ENCODE measurements at places on chromosomes 3 and 15. TPM values are rescaled to one million over a fixed set of nuclear protein-coding genes. Genes with fewer than 3 reads are reported as not detected.
A peak's percentile ranks its signal among the peaks of the same experiment; 100 is the strongest.

CCR1 gene
- 1.8 TPM for total RNA-seq

ISL2 gene
- 0.35 TPM for total RNA-seq

MITF gene
- total RNA-seq, result not detected

GRCh38 chr3:112770032-112770626, 76.5 kb downstream of the CD200R1L start:
- peak; percentile 73 for ATAC-seq

DNA sequence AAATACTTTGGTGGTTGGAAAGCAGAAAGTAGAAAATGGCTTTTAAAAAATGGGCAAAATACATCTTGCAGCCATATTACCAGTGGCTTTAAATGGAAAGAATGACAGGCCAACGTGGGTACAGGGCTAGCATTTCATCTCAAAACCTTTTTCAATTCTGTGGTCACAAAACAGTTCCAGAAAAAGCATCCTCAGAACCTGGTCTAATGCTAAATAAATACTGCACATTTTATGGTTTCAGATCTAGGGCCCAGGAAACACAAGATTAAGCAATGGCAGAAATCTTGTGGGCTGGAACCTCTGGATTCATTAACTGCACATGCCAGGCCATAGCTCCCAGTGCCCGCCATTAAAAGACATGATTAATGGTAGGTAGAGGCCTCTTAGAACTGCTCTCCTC, 470.2 kb upstream of the RASGRP1 start:
- no peak for ATAC-seq

GRCh38 chr3:162052636-162053035, 556.0 kb downstream of the OTOL1 start:
- ATAC-seq, result no peak
